ENCODE measurements at places on chromosomes 3 and 15. TPM values are rescaled to one million over a fixed set of nuclear protein-coding genes. Genes with fewer than 3 reads are reported as not detected.

DNA sequence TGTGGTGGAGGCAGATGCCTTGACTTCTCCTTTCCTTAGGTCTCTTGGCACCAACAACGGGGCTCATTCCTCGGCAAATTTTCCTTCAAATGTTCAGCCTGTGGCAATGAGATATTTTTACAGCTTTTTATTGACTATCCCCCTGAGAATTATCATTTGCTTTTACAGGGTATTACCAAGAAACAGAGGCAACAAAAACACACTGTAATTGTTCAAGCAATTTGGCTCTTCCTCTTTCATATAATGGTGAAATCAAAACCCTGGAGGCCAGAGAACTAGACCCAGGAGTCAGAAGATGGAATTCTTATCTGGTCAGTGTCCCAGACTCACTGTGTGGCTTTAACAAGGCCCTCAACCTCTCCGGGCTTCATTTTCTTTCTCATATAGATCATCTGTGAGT, 40.1 kb downstream of the TRIM42 start:
- H3K36me3 ChIP-seq = no peaks in the 10 kb centered on the region
- no peak overlapping the region for H3K27ac ChIP-seq
- no peaks in the 10 kb centered on the region for H3K27me3 ChIP-seq
- no peak for DNase-seq

DNA sequence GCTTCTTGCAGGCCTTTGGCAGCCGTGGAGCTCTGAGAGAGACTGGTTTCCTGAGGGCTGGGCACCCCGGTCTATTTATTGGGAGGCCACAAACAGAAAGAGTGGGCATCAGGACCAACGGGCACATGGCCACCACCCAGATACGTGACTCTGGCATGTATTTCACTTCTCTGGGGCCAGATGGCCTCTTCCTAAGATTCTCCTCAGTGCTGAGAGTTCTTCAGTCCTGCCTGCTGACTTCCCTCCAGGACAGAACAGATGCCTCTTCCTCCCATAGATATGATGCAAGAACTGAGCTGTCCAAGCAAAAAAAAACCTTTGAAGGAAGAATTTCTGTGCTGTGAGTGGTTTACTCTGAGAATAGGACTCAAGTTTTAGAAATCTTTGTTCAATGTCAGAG, 107.7 kb downstream of the IGF2BP2 start:
- no peaks in the 10 kb centered on the region for H3K27me3 ChIP-seq
- no peak for DNase-seq
- H3K4me1 ChIP-seq = no peaks in the 10 kb centered on the region
- no peak overlapping the region for H3K27ac ChIP-seq

GRCh38 chr3:104368760-104369159, 997.9 kb upstream of the ALCAM start:
- no peaks in the 10 kb centered on the region for H3K36me3 ChIP-seq
- no peaks in the 10 kb centered on the region for H3K27me3 ChIP-seq
- H3K27ac ChIP-seq = no peak overlapping the region
- H3K4me1 ChIP-seq = no peaks in the 10 kb centered on the region

DNA sequence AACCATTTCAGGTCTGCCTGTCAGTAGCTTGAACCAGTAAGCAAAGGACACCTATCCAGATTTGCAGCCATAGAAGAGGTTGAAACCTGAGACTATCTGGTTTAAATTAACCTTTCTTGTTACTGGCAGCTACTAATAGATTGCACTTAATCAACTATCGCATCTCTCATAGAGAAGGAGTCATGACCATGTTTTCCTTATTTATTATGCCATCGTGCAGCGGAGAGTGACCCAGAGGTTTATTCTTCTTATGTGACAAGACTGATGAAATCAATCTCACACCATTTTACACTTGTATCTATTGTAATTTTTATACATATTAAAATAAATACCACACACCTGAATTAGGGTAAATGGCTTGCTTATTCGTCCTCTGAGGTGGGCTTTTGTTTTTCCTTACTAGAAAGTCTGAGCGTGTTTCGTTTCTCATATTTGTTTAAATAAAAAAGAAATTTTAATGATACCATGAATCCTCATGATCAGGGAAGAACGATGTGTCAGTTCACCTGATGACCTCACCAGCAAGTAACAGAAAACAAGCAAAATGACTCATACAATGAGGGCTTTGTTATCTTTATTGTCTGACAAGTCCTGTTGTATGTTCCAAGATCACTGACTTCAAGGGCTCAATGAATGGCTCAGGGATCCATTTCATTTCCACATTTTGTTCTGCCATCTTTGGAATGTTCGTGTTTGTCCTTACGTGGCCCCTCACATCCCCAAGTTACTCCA, 379.5 kb upstream of the DPH6 start:
- H3K27ac ChIP-seq = no peak overlapping the region
- no peaks in the 10 kb centered on the region for H3K27me3 ChIP-seq
- no peak overlapping the region for H3K4me3 ChIP-seq
- no peak for DNase-seq
- H3K36me3 ChIP-seq = no peaks in the 10 kb centered on the region

DNA sequence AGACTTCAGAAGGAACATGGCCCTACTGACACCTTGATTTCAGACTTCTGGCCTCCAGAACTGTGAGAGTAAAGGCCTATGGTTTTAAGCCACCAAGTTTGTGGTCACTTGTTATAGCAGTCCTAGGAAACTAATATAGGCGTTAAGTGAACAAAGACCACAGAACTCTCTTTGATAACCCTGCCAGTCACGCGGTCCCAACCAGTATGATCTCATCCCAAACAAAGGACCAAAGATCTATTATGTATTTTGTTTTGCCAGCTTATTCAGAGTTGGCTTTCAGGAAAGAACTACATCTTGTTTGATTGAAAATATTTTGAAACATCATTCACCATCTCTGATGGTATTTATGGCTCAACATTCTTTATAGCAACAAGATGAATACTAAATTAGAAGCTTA, 294.4 kb upstream of the SLCO3A1 start:
- no peaks in the 10 kb centered on the region for H3K27me3 ChIP-seq
- no peaks in the 10 kb centered on the region for H3K4me1 ChIP-seq
- H3K27ac ChIP-seq = no peak overlapping the region
- no peaks in the 10 kb centered on the region for H3K36me3 ChIP-seq
- DNase-seq = no peak

GRCh38 chr15:33154351-33155166, 40.0 kb downstream of the FMN1 start:
- H3K4me3 ChIP-seq = no peak overlapping the region
- H3K4me1 ChIP-seq = no peaks in the 10 kb centered on the region
- H3K27me3 ChIP-seq = no peaks in the 10 kb centered on the region
- no peak overlapping the region for H3K27ac ChIP-seq
- no peaks in the 10 kb centered on the region for H3K36me3 ChIP-seq
- no peak for DNase-seq

- H3K27me3 ChIP-seq = no peaks in the 10 kb centered on the region
- DNase-seq = no peak
- no peak overlapping the region for H3K4me3 ChIP-seq
- H3K36me3 ChIP-seq = no peaks in the 10 kb centered on the region
- peaks cover 4% of the 10 kb centered on the region for H3K4me1 ChIP-seq
Observed at GRCh38 chr3:185658504-185658912, 72.4 kb downstream of the SENP2 start.

- no peaks in the 10 kb centered on the region for H3K36me3 ChIP-seq
- DNase-seq = peak; percentile 24
Observed at GRCh38 chr3:195259154-195259474, 11.8 kb downstream of the XXYLT1 start.

DNA sequence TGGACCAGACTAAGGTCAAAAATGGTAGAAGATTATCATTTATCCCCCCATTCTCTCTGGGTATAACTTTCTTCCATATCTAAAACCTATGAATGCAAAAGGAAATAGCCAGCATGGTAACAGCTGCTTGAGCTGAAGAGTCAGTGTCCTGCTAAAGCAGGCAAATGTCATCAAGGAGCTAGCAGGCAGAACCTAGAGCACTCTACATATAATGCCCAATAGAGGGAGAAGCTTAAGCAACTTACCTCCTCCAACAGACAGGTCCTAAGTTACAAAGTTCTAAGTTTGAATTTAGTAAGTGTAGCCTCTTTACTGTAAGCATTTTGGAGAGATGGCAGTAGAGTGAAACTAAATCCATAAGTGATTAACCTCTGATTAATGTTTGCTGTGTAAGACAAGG, 7.7 kb downstream of the RAF1 start:
- H3K4me1 ChIP-seq = peaks cover 54% of the 10 kb centered on the region
- peaks cover 4% of the 10 kb centered on the region for H3K36me3 ChIP-seq
- no peak overlapping the region for H3K4me3 ChIP-seq
- H3K27ac ChIP-seq = no peak overlapping the region
- H3K27me3 ChIP-seq = no peaks in the 10 kb centered on the region

GRCh38 chr3:55127565-55127964, 199.7 kb upstream of the LRTM1 start:
- no peak overlapping the region for H3K4me3 ChIP-seq
- H3K4me1 ChIP-seq = no peaks in the 10 kb centered on the region
- no peaks in the 10 kb centered on the region for H3K27me3 ChIP-seq
- no peak overlapping the region for H3K27ac ChIP-seq
- no peaks in the 10 kb centered on the region for H3K36me3 ChIP-seq
- DNase-seq = no peak

- H3K4me1 ChIP-seq = no peaks in the 10 kb centered on the region
- H3K27me3 ChIP-seq = no peaks in the 10 kb centered on the region
- H3K27ac ChIP-seq = no peak overlapping the region
- H3K36me3 ChIP-seq = no peaks in the 10 kb centered on the region
Observed at GRCh38 chr3:116961106-116961505, 251.5 kb downstream of the TUSC7 start.

- H3K27ac ChIP-seq = no peak overlapping the region
- H3K36me3 ChIP-seq = no peaks in the 10 kb centered on the region
- H3K27me3 ChIP-seq = no peaks in the 10 kb centered on the region
- H3K4me1 ChIP-seq = no peaks in the 10 kb centered on the region
Observed at GRCh38 chr3:54832876-54833275, 95.0 kb downstream of the LRTM1 start.

- DNase-seq = no peak
- H3K36me3 ChIP-seq = no peaks in the 10 kb centered on the region
- no peaks in the 10 kb centered on the region for H3K27me3 ChIP-seq
- H3K27ac ChIP-seq = no peak overlapping the region
- no peaks in the 10 kb centered on the region for H3K4me1 ChIP-seq
Observed at GRCh38 chr3:115330430-115330829, 183.3 kb upstream of the ZBTB20 start.

- H3K4me3 ChIP-seq = no peak overlapping the region
- H3K27me3 ChIP-seq = no peaks in the 10 kb centered on the region
- DNase-seq = no peak
Observed at GRCh38 chr15:95718441-95718840, 612.1 kb upstream of the NR2F2 start.

Gene CYP1A1
- total RNA-seq = 2.6 TPM

Gene CPLX3
- not detected for total RNA-seq

Gene GTPBP8
- total RNA-seq = 29.3 TPM

Gene CP
- total RNA-seq = not detected

Gene HTR3E
- not detected for total RNA-seq

Gene NAA80
- 17.3 TPM for total RNA-seq

Gene SKOR1
- total RNA-seq = 0.15 TPM

Gene PTX3
- not detected for total RNA-seq

Gene WDR93
- not detected for total RNA-seq

Gene IGDCC3
- not detected for total RNA-seq

Gene TM4SF1
- 0.18 TPM for total RNA-seq
